ENCODE measurements at places on chromosomes 3 and 15. TPM values are rescaled to one million over a fixed set of nuclear protein-coding genes. Genes with fewer than 3 reads are reported as not detected.

GRCh38 chr3:100891827-100892226 lies 101.4 kb downstream of the ABI3BP start:
- DNase-seq = no peak

- DNase-seq = no peak
These were observed 20.2 kb downstream of the RAF1 start for GRCh38 chr3:12643724-12644123.

Gene RAD51
- not detected for total RNA-seq

GRCh38 chr15:40229956-40230355 lies 8.9 kb upstream of the PAK6 start:
- no peak for DNase-seq

DNA sequence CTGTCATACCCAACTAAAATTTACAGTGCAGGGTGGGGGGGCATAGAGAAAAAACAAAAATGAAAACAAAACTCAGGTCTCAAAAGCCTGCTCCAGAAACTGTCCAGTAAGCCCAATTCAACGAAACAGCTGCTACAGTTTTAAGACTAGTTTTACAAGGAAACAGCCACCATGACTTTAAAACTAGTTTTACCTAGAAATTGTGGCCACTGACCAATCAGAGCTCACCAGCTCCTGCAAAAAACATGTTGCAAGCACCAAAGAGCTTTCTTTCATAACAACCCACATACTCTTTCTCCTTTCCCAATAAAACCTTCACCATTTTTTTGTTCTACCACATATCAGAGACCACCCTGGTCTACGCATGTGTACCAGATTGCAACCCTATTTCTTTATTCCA lies 7.3 kb upstream of the CFAP91 start:
- DNase-seq = no peak

- DNase-seq = no peak
These were observed 26.2 kb downstream of the MAGEF1 start for GRCh38 chr3:184685646-184686045.

DNA sequence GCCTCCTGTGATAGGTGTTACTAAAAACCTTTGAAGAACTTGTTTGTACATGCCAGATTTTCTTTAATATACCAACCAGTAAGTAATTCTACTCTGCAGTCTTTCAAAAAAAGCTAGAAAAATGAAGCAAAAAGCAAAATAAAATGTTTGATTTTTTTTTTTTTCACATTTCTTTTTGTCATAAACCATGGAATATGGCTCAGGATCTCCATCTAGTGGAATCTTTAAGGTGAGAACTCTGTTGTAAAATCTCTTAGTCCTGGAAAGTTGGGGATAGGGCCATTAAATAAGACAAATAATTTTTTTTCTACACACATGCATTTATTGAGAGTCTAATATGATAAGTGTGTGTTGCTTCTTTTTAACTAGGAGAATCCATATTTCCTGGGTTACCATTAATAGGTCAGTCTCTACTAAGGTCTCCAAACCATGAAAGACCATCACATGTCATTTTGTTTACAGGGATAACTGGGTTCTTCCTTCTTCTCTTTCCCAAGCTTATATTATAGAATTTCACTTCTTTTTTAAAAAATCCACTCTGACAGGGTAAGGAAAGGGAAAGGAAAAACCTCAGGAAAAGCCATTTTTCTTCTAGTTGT lies 84.6 kb downstream of the SLC9A9 start:
- DNase-seq = no peak

GRCh38 chr3:193052354-193053045 lies 134.8 kb upstream of the MB21D2 start:
- DNase-seq = no peak

Gene PPP1R14D
- total RNA-seq = not detected

Gene ADCY5
- 14.0 TPM for total RNA-seq

- no peak for DNase-seq
These were observed 123.2 kb upstream of the GOLGA8J start for GRCh38 chr15:29959384-29960137.

DNA sequence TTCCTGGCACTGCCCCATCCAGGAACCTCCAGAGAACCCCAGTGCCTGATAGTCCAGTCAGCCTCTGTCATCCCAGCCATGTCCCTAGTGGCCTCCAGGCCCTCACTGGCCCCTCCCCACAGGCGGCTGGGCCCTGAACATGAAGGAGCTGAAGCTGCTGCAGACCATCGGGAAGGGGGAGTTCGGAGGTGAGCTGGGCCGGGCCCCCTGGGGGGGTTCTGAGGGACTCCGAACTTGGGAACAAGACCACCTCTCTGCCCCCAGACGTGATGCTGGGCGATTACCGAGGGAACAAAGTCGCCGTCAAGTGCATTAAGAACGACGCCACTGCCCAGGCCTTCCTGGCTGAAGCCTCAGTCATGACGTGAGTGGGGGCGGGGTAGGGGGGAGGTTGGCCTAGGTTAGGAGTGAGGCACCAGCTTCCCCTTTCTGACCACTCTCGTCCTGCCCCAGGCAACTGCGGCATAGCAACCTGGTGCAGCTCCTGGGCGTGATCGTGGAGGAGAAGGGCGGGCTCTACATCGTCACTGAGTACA lies 12.0 kb upstream of the LMAN1L start:
- DNase-seq = no peak

Gene SEMA6D
- total RNA-seq = 41.1 TPM

GRCh38 chr15:67253101-67253500 lies 1.4 kb downstream of the AAGAB start:
- no peak for DNase-seq

DNA sequence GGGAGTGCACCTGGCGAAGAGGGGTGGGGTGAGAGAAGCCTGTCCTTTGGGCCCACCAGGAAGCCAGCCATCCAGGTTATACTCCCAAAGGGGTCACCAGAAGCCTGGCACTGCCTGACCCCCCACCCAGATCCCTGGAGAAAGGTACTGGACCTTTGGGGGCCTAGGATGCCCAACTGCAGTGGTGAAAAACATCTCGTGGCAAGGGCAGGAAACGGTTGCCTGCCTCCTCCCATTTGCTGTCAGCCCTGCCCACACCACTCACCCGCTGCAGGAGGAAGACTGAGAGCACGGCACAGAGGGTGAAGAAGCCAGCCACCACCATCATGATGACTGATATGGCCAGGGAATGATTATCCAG lies 2.2 kb upstream of the ULK3 start:
- no peak for DNase-seq

- DNase-seq = no peak
These were observed 841 bp downstream of the POGLUT1 start for GRCh38 chr3:119469418-119470189.

Gene RNF111
- total RNA-seq = 21.8 TPM

DNA sequence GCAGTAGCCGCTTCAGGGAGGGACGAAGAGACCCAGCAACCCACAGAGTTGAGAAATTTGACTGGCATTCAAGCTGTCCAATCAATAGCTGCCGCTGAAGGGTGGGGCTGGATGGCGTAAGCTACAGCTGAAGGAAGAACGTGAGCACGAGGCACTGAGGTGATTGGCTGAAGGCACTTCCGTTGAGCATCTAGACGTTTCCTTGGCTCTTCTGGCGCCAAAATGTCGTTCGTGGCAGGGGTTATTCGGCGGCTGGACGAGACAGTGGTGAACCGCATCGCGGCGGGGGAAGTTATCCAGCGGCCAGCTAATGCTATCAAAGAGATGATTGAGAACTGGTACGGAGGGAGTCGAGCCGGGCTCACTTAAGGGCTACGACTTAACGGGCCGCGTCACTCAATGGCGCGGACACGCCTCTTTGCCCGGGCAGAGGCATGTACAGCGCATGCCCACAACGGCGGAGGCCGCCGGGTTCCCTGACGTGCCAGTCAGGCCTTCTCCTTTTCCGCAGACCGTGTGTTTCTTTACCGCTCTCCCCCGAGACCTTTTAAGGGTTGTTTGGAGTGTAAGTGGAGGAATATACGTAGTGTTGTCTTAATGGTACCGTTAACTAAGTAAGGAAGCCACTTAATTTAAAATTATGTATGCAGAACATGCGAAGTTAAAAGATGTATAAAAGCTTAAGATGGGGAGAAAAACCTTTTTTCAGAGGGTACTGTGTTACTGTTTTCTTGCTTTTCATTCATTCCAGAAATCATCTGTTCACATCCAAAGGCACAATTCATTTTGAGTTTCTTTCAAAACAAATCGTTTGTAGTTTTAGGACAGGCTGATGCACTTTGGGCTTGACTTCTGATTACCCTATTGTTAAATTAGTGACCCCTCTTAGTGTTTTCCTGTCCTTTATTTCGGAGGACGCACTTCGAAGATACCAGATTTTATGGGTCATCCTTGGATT lies at the start of gene MLH1:
Gene MLH1, plus strand, starts transcription at position 193 of the 958 bp plus-strand sequence. Its CDS starts 30 bp downstream, at position 223.
- DNase-seq = peak; percentile 97

DNA sequence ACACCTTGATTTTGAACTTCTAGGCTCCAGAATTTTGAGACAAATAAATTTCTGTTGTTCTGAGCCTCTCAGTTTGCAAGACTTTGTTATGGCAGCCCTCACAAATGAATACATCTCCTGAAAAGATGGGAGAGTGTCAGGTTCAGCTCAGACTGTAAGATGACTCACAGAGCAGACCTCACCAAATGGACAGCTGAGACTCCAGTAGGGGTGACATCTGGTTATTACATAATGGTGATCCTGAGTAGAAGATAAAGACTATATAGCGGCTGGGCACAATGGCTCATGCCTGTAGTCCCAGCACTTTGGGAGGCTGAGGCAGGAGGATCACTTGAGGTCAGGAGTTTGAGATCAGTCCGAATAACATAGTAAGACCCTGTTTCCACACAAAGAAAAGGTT lies 26.2 kb upstream of the MTMR14 start:
- DNase-seq = no peak

DNA sequence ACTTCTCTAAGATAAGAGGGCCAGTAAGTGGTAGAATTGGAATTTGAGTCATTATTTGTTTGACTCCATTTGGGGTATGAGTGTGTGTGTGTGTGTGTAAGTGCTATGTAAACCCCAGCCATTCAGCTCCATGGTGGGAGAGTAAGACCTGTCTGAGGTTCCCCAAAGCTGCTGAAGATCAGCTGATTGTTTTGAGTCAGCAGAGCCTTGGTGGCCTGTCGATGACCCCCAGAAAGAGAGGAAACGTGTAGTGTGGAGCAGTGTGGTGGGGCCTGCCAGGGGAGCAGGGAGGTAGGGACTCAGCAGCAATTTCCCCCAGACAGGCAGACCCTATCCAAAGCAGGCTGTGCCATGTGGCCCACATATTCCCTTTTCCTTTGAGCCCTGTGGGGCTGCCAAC lies 5.3 kb downstream of the DVL3 start:
- DNase-seq = no peak

Gene ROPN1
- not detected for total RNA-seq

GRCh38 chr3:142088522-142088921 lies 60.8 kb downstream of the TFDP2 start:
- DNase-seq = no peak

GRCh38 chr3:8959668-8960067 lies 3.6 kb downstream of the RAD18 start:
- no peak for DNase-seq

Gene COL7A1
- 1.8 TPM for total RNA-seq

DNA sequence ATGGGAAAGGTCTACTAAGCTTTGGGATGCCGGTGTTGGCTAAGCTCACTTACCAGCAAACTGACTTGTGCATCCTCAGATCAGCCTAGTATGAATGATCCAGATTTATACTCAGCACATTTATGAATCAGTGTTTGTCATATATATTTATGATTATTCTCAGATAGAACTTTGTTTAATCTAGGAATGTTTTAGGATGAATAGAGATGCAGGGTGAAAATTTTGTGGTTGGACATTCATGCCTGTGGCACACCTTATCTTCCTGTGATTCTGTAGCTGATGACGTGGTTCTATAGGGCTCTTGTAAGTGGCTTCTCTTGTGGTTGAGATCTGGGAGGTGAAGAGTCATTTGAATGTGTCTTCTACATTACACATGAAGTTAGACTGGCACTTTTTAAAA lies 11.4 kb downstream of the CDIN1 start:
- DNase-seq = no peak

- no peak for DNase-seq
These were observed 5.4 kb downstream of the IFT122 start for GRCh38 chr3:129445471-129445870.

DNA sequence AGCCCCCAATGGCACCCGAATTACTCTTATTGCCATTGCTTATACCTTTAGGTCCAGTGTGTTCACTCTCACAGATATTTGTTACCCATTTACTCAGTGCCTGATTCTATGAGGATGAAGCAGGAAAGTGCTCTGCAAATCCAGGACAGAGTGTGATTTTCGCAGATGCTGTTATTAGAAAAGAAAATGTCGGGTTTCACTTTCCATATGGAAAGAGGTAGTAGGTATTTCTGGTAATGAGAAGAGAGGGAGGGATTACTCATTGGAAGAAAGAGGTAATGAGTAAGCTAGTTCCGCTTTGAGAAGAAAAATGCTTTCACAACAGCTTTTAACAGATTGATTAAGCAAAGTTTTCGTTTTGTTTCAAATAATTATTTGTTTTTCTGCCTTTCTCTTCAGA lies 336.3 kb upstream of the CFAP20DC start:
- no peak for DNase-seq

Gene CISH
- 10.4 TPM for total RNA-seq

DNA sequence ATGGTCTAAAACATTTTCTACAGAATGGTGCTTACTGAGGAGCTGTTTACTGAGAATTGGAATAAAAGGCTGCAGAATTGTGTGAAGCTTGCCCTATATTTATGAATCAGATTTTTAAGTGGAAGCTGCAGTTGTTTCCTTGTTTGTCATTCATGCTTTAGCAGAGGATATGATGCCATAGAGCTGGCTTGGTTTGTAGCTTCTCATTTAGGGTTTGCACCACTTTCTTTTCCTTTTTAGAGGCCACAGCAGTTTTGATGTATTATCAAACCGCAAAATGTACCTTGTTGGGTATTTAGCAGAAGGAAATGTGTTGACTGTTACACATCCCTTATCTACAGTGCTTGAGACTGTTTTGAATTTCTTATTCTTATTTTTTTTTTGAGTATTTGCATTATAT lies 66.2 kb downstream of the RASA2 start:
- DNase-seq = no peak

DNA sequence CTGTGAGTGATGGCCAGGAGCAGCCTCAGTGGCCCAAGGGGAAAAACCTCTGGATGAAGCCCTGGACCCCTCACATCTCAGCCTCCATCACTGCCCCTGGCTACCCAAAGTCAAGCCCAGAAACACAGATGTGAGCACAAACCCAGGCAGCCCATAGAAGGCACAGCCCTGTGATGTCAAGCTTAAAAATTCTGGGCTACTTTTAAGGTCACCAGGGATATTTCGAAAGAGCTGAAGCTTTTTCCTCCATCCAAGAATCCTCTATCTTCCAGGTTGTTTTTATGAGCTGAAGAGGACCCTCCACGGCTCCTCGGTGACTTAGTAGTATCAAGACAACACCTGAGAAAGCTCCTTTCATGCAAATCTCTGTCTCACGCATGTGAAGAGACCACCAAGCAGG lies 11.5 kb downstream of the LIPC start:
- no peak for DNase-seq
